ENCODE measurements at places on chromosomes 2 and 18.

- DNase-seq = no peak
These were observed 189.7 kb downstream of the LRRTM1 start for GRCh38 chr2:80114812-80115211.

- DNase-seq = no peak
These were observed 6.0 kb upstream of the SERPINB5 start for GRCh38 chr18:63470751-63471150.

DNA sequence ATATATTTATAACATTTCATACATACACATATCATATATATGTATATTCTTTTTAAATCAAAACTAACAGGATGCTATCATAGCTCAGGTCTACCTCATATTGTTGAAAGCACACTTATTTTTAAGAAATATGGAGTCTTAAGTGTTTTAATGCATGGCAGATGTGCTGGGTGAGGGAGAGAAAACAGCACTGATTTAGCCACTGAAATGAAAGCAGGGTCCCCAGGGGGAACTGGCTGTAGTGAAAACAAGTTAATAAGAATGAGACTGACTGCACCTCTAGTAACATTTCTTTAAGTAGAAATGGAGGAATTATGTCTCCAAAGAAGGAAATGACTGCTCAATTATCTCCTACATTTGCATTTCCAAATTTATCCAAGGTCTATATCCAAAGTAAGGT, 857.8 kb downstream of the DCDC2C start:
- DNase-seq = no peak

GRCh38 chr18:22165049-22165602, 4.3 kb upstream of the GATA6 start:
- DNase-seq = no peak

GRCh38 chr2:73084971-73085370, 13.5 kb upstream of the SFXN5 start:
- DNase-seq = no peak
